ENCODE measurements at places on chromosomes 7 and 10.
A peak's percentile ranks its signal among the peaks of the same experiment; 100 is the strongest.

GRCh38 chr7:15087771-15088170 is 185.2 kb upstream of the DGKB start:
- no peak for DNase-seq

GRCh38 chr7:14717816-14718215 is 184.7 kb downstream of the DGKB start:
- DNase-seq, result no peak

- DNase-seq, result no peak
Measured at GRCh38 chr7:35988818-35989217, 164.2 kb upstream of the EEPD1 start.

- DNase-seq, result no peak
Measured at GRCh38 chr7:15571301-15571878, 9.6 kb upstream of the AGMO start.

- no peak for DNase-seq
Measured at GRCh38 chr7:47503281-47503680, 78.6 kb downstream of the TNS3 start.

DNA sequence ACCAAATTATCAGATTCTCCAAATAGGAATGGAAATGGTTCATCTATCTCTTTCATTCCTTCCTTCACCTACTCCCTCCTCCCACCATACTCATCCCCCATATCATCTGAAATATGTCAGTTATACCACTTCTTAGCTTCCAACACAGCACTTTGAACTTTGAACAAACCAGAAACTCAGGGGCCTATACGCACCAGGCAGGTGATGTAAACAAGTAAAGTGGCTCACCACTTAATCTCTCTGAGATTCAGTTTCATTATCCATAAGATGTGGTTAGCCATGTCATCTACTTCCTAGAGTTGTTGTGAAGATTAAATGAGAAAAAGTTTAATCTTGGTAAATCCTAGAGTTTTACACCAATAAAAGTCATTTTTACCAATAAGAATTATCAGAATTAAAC is 65.9 kb upstream of the LRRN3 start:
- no peak for DNase-seq

- no peak for DNase-seq
Measured at GRCh38 chr7:119421657-119422056, 851.3 kb upstream of the KCND2 start.

GRCh38 chr10:72061491-72061890 is 26.9 kb downstream of the SPOCK2 start:
- no peak for DNase-seq

DNA sequence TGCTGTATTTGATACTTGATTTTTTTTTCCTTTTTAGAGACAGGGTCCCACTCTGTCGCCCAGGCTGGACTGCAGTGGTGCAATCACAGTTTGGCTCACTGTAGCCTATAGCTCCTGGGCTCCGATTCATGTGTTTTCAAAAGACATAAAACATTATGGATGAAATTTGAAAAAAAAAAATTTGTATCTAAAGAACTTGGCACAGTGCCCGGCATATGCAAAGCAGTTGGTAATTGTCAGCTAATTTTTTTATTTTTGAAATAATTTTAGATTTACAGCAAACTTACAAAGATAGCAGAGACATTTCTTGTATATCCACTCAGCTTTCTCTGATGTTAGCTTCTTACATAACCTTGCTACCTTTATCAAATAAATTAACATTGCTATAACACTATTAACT is 20.3 kb upstream of the SAMD8 start:
- peak; percentile 8 for DNase-seq

DNA sequence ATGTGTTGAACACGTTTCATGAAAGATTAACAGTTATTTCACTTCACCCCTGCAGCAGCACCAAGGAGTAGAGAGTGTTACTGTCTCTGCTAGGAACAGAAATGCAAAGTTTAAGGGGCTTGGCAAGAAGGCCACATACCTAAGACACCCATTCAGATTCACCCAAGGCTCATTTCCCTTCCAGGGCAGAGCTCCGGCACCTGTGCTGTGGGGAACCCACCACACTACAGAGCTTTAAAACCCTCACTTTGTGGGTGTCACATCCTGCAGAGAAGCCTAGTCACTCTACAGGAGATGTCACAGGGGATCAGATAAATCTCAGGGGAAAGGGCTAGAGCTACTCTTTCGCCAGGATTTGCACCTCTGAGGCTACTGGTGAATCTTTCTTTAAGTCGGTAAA is 176.1 kb upstream of the KLF6 start:
- no peak for DNase-seq

DNA sequence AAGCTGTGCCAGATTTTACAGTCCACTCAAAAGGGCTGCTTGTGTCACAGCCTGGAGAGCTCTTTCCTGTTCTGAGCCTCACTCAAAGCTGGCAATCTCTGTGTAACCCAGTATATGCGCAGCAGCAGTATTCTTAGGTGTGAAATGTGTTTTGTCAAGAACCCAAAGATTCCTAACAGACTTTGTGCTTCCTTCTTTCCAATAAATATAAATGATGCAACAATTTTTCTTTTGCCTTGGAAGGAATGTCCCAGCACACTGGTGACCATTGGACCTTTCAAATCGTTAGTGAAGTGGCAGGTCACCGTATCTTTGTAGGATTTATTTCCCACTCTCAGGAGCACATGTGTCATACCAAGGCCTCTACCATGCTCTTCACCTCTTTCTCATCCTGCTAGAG is 5.6 kb upstream of the ZC3HAV1 start:
- no peak for DNase-seq

DNA sequence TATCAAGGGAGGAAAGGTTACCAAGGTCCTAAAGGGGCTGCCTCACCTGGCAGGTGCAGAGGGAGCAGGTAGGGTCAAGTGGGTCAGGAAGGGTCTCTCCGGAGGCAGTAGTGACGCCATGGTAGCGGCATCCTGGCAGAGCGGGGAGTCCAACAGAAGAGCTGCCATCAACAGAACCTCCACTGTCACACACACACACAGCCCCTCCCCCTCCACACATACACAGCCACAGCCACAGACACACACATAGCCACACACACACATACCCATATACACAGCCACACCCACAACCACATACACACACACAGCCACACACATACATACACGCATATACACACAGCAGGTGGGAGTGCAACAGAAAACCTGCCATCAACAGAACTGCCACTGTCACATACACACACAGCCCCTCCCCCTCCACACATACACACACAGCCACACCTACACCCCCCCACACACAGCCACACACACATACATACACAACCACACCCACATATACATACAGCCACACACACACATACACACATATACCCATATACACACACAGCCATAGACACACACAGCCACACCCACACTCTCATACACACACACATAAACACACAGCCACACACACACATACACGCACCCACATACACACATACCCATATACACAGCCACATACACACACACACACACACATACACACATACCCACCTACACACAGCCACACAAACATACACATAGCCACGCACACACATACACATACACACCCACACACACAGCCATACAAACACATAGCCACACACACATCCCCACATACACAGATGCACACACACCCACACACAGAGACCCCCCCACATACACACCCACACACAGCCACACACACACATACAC is 23.1 kb downstream of the KCP start:
- DNase-seq, result no peak

DNA sequence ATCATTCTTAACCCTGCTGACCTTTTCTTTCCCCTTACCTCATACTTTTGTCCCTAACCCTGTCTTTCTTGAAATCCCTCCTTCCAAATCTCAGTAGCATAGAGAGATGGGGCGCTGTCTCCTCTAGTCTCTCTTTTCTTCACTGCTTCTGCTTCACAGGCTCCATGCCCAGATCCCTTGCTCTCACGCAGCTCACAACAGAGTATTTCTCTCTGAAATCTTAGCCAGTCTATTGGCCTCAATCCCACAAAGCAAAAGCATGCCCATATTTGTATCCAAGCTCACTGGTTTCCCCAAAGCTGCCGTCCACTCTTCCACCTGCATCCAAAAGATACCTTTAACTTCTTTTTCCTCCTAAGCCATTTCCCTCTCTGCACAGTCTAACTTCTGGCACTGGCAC is 526.8 kb downstream of the PLXDC2 start:
- DNase-seq, result no peak

- DNase-seq, result no peak
Measured at GRCh38 chr7:27484451-27484850, 178.2 kb downstream of the HIBADH start.

GRCh38 chr10:79152423-79152817 is 83.7 kb downstream of the ZMIZ1 start:
- DNase-seq, result no peak

GRCh38 chr10:17731331-17732020 is 20.5 kb upstream of the TMEM236 start:
- DNase-seq, result no peak

DNA sequence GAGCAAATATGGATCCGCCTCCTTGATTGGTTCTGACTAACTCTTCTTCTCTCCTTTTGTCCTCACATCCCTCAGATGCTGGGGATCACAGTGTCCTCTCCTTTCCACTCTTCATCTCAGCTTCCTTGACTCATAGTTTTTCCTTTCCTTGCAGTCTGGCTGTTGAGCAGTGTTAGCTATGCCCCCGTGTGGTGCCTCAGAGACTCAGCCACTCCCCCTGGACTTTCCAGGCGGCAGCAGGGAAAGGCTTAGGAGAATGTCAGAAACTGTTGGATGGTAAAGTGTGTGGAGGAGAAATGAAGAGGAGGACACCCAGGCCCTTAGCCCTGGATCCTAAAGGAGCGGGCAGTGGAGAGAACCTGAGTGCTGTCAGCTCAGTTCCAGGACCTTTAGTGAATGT is 267.5 kb downstream of the CELF2 start:
- DNase-seq, result no peak

DNA sequence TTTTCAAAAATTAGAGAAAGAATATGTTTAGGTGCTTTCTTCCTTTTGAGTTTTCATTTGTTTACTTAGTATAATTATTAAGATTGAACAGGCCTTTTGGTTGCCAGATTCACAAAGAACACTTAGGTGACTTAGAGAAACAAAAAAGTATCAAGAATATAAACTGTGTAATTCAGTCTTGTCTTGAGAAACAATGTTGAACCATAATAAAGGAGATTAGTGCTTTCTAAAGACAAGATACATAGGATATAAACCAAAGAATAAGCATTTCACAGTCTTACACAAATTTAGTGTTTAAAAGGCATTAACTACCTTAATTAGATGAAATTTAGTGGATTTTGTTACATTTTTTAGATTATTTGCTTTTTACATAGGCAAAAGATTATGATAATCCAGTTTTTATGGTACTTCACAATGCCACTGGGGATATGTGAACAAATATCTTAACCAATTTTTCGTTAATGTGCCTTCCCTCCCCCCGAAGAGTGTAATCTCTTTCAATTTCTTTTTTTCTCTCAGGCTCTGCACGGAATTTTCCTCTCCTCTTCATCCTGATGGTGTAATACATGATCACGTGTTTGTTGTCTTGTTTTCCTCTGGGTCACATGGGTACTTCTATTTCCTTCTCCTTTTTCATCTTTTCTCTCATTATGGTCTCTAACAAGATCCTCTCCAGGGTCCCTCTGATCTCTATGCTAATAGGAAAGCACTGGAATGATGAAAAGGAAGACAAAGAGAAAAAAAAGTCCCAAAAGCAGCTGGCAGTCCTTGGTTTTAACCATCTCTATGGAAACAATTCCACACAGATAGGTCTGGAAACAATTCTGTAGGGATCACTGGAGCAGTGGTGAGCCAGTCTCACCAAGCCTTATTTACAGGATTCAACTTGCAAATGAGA is 3.7 kb upstream of the HNRNPH3 start:
- DNase-seq, result peak; percentile 60

DNA sequence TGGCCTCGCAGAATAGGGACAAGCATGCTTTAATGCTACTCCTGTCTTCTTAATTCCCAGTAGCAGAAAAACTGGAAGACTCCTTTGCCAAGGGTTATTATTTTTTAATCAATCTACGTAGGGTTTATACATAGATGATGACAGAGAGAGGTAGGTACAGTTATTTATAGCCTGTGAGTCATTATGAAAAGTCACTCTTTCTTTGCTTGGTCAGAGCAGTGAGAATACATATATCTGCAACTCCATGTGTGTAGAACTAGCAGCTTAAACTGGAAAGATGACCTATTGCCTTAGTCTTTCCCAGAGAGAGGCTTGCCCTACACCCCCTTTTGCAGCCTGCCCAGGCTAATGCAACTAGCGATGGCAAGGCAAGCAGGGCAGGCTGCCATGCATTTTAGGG is 1050.6 kb downstream of the NRG3 start:
- no peak for DNase-seq

DNA sequence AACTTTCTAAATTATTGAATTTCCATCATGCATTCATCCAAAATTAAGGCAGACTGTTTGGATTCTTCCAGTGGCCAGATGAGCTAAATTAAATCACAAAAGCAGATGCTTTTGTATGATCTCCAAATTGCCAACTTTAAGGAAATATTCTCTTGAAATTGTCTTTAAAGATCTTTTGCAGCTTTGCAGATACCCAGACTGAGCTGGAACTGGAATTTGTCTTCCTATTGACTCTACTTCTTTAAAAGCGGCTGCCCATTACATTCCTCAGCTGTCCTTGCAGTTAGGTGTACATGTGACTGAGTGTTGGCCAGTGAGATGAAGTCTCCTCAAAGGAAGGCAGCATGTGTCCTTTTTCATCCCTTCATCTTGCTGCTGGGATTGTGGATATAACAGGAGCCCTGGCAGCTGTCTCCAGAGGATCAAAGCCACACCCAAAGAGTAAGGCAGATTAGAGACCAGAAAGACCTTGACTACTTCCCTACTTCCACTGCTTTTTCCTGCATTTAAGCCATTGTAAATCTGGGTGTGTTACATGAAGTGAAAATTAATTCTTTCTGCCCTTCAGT is 8.2 kb upstream of the CFAP69 start:
- no peak for DNase-seq

DNA sequence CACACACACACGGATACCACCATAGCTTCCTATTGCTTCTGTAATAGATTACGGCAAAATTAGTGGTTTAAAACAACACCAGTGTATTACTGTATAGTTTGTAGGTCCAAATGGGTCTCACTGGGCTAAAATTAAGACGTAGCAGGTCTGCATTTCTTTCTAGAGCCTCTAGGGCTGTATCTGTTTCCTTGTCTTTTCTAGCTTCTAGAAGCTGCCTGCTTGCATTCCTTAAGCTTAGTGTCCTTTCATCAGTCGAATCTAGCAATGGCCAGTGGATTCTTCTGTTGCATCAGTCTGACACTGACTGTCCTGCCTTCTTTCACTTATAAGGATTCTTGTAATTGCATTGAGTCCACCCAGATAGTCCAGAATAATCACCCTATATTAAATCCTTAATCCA is 882.3 kb downstream of the PCDH15 start:
- DNase-seq, result no peak

DNA sequence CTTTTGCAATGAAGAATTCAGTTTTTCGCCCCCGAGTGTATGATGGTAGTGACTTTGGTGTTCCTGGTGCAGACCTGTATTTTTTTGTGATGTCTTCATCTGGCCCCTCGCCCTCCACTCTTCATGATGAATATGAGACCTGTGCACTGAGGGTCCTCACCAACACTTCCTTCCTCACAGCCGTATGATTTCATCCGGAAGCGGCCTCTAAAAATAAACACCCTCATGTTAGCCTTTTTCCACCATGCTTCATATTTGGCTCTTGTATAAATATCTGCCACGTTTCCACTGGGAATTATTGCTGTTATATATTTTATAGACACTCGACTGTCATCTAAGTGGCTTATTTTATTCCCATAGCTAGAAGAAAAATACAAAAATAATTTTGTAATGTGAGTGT is 160.4 kb downstream of the MGMT start:
- DNase-seq, result no peak

GRCh38 chr7:67637023-67637358 is 640.4 kb downstream of the TYW1 start:
- no peak for DNase-seq

GRCh38 chr7:131455546-131455945 is 100.9 kb downstream of the PODXL start:
- DNase-seq, result no peak

GRCh38 chr7:103129702-103130549 is 19.0 kb downstream of the NAPEPLD start:
- DNase-seq, result no peak
